Spinal cord (tissue), 10 donors: ENCODE measurements at places on chromosomes 3 and 15. TPM values are rescaled to one million over a fixed set of nuclear protein-coding genes. Genes with fewer than 3 reads are reported as not detected.
A peak's percentile ranks its signal among the peaks of the same experiment; 100 is the strongest.

DNA sequence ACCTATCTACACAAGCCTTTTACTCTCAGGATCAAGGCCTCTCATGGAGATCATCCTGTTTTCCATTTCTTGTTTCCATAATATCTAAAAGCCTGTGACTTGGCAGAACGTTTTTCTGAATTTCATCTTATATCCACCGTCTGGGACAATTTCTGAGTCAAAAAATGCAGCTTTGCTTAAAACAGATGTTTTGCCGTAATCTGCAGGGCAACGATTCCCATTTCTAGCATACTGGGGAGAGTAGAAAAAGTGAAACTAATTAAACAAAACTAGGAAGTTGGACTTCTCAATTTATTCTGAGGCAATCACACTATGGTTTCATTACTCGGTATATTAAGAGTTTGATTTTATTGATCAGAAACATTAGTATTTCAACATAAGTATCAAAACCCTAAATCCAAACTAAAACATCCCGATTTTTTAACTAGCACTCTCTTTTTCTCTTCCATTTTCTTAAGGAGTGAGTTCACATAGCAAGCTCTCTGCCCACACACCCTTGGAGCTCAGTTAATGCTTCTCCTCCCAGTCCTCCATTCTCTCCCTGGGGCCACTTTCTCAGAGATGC is 33.6 kb downstream of the SPATA12 start:
- DNase-seq = no peak

Gene ANKRD34C
- polyA plus RNA-seq = 0.42 TPM

DNA sequence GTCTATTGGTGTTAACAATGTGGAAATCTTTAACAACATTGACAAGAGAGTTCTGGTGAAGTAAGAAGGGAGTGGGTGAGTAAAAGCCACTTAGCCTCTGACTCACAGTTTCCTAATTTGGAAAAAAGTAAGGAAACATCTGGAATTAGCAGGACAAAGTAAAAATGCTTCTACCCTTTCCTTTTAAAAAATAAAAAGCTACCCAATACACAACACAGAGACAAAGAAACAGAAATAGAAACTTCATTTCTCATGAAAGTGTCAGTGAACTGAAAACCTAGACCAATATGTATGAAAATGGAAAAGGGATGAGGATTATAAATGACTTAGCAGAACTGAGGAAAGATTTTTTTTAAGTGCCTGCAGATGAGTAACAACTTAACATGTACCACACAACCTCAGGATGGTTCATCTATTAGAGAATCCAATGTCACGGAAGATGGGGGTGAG is 65.4 kb downstream of the SSR3 start:
- DNase-seq = no peak

DNA sequence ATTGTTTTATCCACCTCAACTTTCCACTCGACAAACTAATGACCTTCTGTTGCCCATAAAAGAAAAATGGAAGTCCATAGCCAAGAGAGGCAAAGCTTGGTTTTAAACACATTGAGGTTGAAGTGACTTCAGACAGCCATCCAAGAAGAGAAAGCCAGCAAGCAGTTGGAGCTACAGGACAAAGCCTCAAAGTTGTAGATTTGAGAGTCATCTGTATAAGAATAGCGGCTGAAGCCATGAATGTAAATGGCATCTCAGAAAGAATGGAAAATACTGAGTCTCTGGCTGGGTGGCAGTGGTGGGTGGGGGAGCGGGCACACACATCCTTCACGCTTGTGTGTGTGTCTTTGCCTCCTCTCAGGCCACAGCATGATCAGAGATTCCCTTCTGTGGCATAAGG is 124.1 kb upstream of the CHRM5 start:
- DNase-seq = no peak

Gene GOLGA6B
- polyA plus RNA-seq = 1.3 TPM

GRCh38 chr3:115819785-115820384 is 196.6 kb downstream of the GAP43 start:
- peak; percentile 82 for DNase-seq

Gene FANCD2OS
- polyA plus RNA-seq = not detected

Gene GMPS
- polyA plus RNA-seq = 32.8 TPM

Gene OR5K2
- 0.26 TPM for polyA plus RNA-seq

DNA sequence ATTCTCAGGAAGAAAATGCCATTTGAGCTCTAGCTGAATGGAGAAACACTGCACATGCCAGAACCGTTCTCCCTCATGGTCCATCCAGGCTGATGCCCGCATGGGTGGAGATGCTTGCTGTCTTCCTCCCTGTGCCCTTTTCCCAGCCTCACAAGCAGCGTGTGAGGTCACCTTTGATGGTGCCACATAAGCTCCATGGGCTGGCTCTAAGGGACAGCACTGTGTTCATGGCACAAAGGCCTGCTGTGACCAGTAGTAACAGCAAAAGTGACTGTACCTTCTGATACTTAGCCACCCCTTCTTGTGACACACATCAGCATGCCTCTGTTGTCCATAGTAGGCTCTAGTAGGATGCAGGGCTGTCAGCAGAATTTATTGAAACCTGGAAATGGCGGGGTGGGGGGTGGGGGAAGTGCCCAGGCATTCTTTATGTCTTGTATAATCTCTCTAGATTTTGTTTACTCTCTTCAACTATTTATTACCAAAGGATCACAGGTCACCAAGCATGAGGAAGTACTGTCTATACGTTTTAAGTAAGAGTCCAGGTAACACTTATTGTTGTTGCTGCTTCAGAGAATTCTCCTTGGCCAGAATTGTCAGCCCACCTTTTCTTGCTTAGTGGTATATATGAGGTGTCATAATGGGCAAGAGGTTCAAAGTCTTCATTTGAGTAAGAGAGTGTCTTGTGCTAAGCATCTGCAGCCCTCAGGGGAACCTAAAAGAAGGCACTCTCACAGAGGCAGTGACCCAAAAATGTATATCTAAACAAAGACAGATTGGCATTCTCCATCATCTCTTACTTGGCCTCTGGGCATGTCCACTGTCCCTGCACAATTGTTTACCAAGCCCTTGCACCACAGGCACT is 56.5 kb downstream of the RAB7A start:
- DNase-seq = no peak

Gene PLAAT1
- polyA plus RNA-seq = 10.5 TPM
